ENCODE measurements at places on chromosomes 5 and 9.

DNA sequence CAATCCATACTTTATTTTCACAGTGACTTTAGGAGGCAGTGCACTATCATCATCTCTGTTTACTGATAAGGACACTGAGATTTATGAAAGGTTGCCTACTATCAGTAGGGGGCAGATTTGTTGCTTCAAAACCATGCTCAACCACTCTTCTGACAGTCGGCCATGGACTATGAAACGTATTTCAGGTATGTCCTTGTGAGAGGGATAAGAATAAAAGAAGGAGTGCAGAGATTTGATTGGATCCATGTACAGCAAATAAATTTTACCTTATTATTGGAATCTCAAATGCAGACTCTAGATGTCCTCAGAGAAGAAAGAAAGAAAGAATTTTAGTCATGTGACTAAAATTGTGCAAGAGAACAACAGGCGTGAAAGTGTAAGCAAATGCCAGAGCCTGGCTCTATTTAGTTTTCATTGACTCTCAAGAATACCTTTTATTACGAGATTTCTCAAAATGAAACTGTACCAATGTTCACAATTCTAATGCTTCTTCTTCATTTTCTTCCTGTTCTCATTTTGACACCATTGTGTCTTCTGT, 296.6 kb upstream of the RASA1 start:
- no peak for DNase-seq

DNA sequence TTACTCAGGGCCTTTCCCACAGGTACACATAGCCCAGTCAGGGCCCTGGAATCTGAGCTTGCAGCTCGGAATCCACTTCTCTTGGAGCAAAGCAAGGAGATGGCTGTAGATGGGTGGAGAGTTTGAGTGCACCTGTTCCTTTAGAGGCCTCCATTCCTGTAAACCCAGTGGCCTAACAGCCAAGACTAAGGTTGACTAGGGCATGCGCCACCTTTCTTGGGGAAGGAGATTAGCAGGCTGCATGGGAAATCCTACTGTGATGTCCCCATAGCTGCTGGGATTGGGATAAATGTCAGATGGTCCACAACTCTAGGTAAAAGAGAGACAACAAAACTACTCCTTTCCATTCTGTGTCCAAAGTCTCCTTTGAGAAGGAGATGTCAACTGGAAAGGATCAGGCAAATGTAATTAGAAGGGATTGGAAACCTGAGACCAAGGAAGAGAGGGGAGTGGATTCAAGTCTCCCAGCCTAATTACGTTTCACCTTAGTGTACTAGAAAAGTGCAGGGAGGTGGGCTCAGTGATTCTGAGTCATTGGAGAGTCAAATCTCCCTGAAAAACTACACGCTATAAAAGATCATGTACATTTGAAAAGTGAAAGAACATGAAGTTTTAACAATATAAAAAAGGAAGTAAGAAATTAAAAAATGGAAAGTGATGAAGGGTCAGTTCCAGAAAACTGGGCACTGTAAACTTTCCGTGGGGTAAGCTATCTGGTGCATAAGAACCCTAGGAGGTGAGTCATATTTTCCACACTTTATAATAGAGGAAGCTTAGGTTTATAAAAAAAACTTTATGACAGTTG, 104.2 kb downstream of the SEC61B start:
- no peak for DNase-seq

GRCh38 chr5:97181856-97182545, 1.0 kb downstream of the RIOK2 start:
- DNase-seq = no peak

- DNase-seq = no peak
These were observed 76.8 kb downstream of the TMEM167A start for GRCh38 chr5:83000428-83000827.

DNA sequence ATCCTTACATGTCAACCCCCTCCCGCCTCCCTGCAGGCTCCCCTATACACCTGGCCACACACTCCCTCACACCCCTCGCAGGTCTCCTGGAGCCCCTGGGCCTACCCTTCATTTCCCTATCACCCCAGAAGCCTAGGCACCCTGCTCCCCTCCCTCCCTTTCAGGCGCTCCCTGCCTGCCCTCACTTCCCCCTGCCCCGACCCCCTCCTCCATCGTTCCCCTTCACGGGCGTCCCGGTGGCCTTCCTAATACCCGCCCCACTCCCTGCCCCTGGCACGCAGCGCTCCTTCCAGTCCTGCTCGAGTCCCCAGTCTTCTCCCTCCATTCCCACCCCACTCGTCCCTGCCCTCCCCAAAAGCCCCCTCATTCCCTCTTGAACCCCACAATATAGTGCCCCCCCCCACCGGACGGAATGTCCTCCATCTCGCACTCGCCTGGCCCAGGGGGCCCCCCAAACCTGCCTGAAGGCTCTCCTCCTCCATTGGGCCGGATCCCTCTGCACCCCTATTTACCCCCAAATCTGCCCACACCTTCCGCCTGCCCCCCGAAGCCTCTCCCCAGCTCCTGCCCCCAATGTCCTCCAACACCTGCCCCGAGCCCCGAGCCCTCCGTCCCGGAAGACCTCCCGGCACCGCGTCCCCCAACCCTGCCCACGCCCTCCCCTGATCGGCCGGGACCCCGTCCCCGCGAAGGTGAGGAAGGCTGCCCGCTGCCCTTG, 746 bp downstream of the STRBP start:
- DNase-seq = no peak

DNA sequence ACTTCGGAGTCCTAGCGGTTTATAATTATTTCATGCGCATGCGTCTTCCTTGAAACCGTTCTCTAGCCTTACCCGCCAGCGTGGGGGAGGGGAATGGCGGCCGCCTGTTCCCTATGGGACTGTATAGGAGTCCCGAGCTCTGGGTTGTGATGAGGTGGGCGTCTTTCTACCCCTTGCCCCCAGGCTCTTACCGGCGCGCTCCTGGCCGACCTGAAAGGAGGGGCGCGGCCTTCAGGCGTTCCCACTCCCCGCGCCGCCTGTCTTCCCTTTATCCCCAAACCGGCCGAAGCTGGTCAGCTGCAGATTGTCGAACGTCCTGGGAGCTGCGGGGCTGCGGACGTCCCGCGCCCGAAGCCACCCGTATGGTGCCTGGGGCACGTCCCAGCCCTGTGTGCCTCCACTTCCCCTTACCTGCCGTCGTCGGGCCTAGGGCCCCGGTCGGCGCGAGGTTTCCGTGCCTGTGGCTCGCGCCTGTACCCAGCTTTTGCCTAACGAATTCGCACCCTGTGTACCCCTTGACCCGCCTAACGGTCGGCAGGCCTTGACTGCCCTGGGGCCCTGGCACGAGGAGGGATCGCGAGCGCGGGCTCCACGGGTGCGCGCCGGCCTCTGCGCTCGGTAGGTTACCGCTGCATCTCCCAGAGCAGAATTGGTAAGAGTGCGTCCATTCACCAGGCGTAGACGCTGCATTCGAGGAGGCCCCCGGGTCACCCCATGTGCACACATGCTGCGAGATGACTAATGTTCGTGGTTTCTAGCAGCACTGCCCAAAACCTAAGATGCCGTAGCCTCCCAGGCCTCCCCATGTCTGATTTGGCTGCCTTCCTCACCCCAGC, 653 bp upstream of the HNRNPH1 start:
- DNase-seq = peak; percentile 27

GRCh38 chr9:38424918-38425317, 664 bp upstream of the IGFBPL1 start:
- DNase-seq = no peak

GRCh38 chr5:168796000-168796399, 216.8 kb upstream of the PANK3 start:
- no peak for DNase-seq

DNA sequence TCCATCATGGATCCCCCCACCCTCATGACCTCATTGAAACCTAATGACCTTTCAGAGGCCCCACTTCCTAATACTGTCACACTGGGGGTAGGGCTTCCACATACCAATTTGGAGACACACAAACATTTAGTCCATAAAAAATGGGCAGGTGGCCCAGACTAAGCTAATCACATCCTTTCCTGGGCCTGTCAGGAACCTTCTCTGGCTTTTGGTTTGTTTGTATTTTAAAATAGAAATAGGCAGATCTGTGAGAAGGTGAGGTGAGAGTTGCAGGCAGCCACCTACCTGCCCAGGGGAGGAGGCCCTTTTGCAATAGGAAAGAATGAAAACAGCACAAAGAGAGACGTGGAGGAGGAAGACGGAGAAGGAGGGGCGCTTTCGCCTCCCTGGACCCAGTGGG, 90.2 kb upstream of the BOD1 start:
- no peak for DNase-seq

- DNase-seq = no peak
These were observed at the start of gene SVEP1 for GRCh38 chr9:110579034-110579861. Gene SVEP1 (minus strand): TSS chr9:110579741. CDS start chr9:110579543, 198 bp downstream.

DNA sequence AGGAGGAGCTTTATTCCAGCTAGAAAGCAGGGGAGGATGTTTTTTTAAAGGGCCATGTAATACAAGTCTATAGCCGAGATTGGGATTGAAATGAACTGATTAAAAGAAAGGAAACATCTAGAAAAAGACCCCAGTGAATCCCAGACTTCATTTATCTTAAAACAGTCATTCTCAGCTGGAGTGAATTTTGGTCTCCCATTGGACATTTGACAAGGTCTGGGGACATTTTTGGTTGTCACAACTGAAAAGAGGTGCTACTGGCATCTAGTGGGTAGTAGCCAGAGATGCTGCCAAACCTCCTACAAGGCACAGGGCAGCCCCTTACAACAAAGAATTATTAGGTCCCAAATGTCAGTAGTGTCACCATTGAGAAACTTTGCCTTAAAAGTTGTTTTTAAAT, 16.3 kb upstream of the SPINK4 start:
- no peak for DNase-seq

DNA sequence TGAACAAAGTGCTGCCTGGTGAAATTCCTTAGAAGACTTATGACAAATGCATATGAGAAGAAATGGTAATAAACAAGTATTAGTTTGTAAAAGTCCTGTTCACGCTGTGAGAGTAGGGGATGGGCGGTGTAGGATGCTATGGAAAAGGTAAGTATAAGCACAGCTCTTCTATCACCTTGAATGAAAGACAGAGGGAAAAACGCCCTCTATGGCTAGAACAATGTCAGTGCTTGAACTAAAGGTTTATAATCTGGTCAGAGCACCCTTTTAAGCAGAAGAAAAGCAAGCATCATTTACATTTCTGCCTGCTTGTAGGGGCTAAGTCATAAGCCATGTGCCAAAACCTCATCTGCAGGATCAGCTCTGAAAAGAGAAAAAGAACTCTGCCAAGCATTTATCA, 115.2 kb downstream of the LHFPL2 start:
- no peak for DNase-seq

DNA sequence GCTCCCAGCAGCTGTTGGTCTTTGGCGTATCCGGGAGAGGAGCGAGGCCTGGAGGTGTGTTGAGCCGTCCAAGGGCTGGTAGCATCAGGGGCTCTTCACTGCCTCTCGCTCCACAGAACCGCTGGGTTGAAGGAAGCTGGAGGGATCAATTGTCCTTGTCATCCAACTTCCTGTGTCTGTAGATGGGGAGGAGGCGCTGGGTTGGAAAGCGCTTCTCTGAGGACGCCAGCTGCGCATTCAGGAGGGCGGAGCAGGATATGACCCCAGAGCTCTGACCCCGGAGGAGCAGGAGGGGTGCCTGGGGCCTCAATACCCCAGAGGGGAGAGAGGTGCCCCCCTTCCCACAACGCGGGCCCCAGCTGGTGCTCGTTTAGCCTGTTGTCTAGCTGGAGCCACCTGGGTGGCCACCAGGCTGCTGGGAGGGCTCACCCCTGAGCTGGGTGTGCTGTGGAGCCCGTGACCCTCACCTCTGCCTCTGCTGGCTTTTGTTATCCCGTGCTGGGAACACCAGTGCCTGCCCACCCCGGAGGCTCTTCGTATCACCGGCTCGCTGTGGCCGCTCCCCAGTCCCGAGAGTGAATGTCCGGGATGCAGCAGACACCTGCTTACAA, 2.0 kb upstream of the DBH start:
- no peak for DNase-seq

DNA sequence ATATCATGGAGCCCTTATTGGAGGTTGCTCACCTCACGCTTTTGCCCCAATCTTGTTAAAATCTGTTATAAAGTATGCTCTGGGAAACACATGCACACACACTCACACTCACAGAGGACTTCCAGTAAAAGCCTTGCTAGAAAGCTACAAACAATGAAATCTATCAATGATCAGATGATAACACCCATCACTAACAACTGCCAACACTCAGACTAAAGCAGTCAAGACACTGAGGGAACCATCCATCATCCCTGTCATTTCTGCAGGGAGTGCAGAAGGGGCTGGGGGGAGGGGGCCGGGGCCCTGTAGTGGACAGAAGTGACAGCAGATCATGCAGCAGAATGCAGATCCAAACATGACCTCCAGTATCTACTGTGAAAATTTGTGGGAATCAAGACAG, 179.1 kb downstream of the AOPEP start:
- no peak for DNase-seq

DNA sequence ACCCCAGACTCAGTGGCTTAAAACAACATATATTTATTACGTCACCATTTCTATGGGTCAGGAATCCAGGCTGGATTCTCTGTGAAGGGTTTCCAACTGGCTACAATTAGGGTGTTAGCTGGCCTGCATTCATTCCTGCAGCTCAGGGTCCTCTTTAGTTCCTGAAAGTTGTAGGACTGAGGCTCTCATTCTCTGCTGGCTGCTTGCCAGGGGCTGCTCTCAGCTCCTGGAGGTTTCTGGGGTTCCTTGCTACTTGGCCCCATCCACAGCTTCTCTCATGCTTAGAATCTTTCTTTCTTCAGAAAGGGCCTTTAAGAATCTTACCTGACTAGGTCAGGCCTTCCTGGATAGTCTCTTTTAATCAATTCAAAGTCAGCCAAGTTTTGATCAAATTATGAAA, 424.6 kb downstream of the GADD45G start:
- no peak for DNase-seq

- no peak for DNase-seq
These were observed 244.5 kb downstream of the MLLT3 start for GRCh38 chr9:20377790-20378189.

DNA sequence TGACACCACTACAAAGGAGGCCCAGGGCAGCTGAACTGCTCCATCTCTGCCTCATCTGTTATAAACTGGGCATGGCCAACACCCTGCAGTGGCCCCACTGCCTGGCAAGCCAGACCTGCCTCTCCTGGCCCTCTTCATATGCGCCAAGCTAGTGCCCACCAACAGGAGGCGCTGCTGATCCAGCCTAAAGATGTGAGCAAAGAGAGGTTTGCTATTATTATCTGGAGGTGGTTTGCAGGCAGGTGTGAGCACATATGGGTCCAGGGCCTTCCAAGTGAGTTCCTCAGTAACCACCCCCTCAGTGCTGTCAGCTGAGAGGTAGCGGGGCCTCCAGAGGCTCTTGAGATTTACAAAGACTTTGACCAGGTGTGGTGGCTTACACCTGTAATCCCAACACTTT, 232.2 kb downstream of the SYK start:
- DNase-seq = no peak

- no peak for DNase-seq
These were observed 483.8 kb downstream of the DMAC1 start for GRCh38 chr9:7315746-7316145.

DNA sequence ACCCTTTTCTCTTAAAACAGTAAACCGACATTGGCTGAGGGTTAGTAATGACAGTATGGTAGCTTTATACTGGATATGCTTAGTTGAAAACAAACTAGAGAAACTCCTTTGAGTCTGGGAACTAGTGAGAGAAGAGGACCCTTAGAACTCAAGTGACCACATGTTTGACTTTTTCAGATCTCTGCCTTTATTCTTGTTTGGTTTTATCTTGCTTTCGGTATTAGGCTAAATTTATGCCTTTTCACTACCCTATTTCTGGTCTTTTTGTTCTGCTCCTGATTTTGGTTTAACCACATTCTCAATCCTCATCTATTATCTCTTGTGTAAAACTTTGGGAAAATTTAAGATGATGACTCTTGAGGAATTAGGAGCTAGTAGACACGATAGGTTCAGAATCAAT, 11.0 kb downstream of the SNAPC3 start:
- DNase-seq = no peak

GRCh38 chr5:127298656-127299055, 8.1 kb downstream of the MEGF10 start:
- DNase-seq = no peak
